ENCODE measurements at places on chromosomes 12 and 14. TPM values are rescaled to one million over a fixed set of nuclear protein-coding genes. Genes with fewer than 3 reads are reported as not detected.

DNA sequence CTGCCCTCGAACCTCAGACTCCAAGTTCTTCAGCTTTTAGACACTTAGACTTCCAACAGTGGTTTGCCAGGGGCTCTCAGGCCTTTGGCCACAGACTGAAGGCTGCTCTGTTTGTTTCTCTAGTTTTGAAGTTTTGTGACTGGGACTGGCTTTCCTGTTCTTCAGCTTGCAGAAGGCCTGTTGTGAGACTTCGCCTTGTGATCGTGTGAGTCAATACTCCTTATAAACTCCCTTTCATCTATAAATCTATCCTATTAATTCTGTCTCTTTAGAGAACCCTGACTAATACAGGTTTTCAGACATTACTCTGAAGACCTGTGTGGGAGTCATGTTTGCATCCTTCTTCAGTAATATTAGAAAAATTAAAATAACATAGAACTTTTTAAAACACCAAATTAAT is 289.1 kb downstream of the RMST start:
- H3K27me3 ChIP-seq, result no peaks in the 10 kb centered on the region
- no peaks in the 10 kb centered on the region for H3K4me1 ChIP-seq
- no peak overlapping the region for H3K4me3 ChIP-seq

DNA sequence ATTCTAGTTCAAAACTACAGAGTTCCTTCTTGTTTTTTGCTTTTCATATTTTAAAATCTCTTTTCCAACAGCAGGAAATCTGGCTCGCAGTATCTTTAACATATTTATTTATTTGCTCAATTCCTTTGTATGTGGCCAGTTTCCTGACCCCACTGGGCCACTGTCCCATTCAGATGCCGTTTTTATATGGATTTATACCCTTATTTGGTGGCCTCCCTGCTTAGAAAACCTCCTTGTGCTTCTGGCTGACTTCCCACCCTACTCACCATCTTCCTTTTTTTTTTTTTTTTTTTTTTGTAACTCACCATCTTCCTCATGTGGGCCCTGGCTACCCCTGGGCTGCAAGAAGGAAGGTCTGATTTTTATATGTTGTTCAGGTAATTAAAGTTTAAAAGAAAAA is 53.9 kb downstream of the TTLL5 start:
- H3K36me3 ChIP-seq, result no peaks in the 10 kb centered on the region
- H3K4me3 ChIP-seq, result no peak overlapping the region
- no peak for DNase-seq
- peaks cover 69% of the 10 kb centered on the region for H3K4me1 ChIP-seq
- H3K27ac ChIP-seq, result no peak overlapping the region

DNA sequence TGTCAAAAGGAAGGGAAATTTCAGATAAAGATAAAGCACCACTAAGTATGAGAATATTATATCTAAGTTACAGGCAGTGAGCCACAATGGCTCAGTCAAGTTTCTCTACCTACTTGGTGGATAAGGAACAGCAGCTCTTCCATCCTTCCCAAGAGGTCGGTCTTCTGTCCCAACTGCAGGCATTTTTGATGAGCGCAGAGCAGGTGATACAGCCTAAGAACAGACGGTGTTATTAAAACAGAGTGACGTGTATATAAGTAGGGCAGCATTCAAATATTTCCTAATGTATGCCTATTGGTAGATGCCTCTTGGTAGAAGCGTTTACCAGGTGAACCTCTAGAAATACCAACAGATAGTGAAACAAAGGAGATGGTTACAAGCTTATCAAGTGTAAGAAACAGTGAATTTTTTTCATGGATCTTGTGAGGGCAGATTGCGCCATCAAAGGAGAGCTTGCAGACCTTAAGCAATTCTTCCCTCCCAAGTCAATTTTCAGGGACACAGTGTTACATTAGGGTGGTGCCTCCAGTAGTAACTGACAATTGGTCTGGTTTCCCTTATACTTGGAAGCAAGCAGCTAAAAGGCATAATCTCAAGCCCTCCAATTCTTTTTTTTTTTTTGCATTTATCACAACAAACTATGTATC is 274.5 kb downstream of the MED13L start:
- H3K36me3 ChIP-seq, result peaks cover under 1% of the 10 kb centered on the region
- no peak overlapping the region for H3K27ac ChIP-seq
- no peaks in the 10 kb centered on the region for H3K27me3 ChIP-seq
- peaks cover 12% of the 10 kb centered on the region for H3K4me1 ChIP-seq
- H3K4me3 ChIP-seq, result no peak overlapping the region

DNA sequence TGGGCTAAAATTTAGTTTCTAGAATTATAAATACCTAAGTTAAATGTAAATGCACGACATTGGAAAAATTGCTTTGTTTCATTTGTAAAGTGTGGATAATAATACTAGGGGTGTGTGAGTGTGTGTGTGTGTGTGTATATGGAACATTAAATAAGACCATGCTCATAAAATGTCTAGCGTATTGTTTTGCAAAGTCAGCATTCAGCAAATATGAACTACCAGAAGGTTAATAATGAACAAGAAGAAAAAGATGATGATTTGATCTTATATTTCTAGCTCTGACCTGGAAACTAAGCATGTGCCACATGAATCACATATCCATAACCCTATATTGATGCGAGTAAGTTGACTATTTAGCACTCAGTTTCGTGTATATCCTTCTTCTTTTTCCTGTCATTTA is 44.9 kb upstream of the MDGA2 start:
- H3K27ac ChIP-seq, result no peak overlapping the region
- DNase-seq, result no peak
- no peak overlapping the region for H3K4me3 ChIP-seq
- H3K36me3 ChIP-seq, result no peaks in the 10 kb centered on the region

- no peak overlapping the region for H3K27ac ChIP-seq
- peaks cover 4% of the 10 kb centered on the region for H3K4me1 ChIP-seq
- no peaks in the 10 kb centered on the region for H3K27me3 ChIP-seq
- no peak for DNase-seq
- no peaks in the 10 kb centered on the region for H3K36me3 ChIP-seq
These were observed 17.2 kb upstream of the KRT83 start for GRCh38 chr12:52338241-52338960.

Gene RPGRIP1
- not detected for total RNA-seq

DNA sequence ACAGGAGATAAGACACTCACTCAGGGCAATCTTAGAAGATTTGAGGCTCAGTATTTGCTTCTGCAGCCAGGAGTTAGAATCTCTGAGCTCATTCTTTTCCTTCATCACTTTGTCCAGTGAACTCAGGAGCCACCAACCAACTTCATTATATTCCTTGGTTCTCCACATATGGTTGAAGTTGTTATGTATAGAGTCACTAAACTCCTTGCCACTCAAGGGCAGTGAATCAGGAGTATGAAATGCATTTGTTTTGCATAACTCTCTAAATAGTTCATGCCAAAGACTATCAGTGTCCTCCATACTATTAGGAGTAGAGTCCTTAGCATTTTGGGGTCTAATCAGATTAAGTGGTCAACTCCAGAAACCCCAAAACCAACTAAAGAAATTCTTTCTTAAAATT is 150.6 kb downstream of the CCDC59 start:
- no peaks in the 10 kb centered on the region for H3K36me3 ChIP-seq
- H3K4me1 ChIP-seq, result no peaks in the 10 kb centered on the region
- no peaks in the 10 kb centered on the region for H3K27me3 ChIP-seq
- H3K27ac ChIP-seq, result no peak overlapping the region
- DNase-seq, result no peak
- no peak overlapping the region for H3K4me3 ChIP-seq

- H3K36me3 ChIP-seq, result no peaks in the 10 kb centered on the region
- H3K27ac ChIP-seq, result no peak overlapping the region
- no peak overlapping the region for H3K4me3 ChIP-seq
- H3K4me1 ChIP-seq, result no peaks in the 10 kb centered on the region
These were observed 50.5 kb downstream of the PLXNC1 start for GRCh38 chr12:94198872-94199271.
